Mononuclear cell (primary cell): ENCODE measurements at places on chromosomes 2 and 18. TPM values are rescaled to one million over a fixed set of nuclear protein-coding genes. Genes with fewer than 3 reads are reported as not detected.

TMEM169 gene
- total RNA-seq, result 0.42 TPM

LYPD6 gene
- total RNA-seq, result not detected

CNGA3 gene
- not detected for total RNA-seq

PASK gene
- 101 TPM for total RNA-seq

ZNF396 gene
- 0.52 TPM for total RNA-seq

CCDC195 gene
- not detected for total RNA-seq

HTR2B gene
- not detected for total RNA-seq

KLHL30 gene
- total RNA-seq, result not detected

SP140 gene
- 96.6 TPM for total RNA-seq

AP1S3 gene
- total RNA-seq, result 5.4 TPM

RSAD2 gene
- 6.8 TPM for total RNA-seq

TWSG1 gene
- total RNA-seq, result 9.2 TPM

SCN7A gene
- total RNA-seq, result under 0.01 TPM

EML6 gene
- 0.73 TPM for total RNA-seq

CFAP65 gene
- total RNA-seq, result 0.10 TPM

HOXD13 gene
- not detected for total RNA-seq

IL36G gene
- not detected for total RNA-seq

MOB1A gene
- 286 TPM for total RNA-seq

CAMKMT gene
- 13.9 TPM for total RNA-seq

RANBP2 gene
- total RNA-seq, result 281 TPM

CGREF1 gene
- 0.10 TPM for total RNA-seq

PAIP2B gene
- 1.4 TPM for total RNA-seq

WDR75 gene
- total RNA-seq, result 60.6 TPM

STK16 gene
- 18.5 TPM for total RNA-seq

FEV gene
- not detected for total RNA-seq

SPR gene
- total RNA-seq, result 1.2 TPM

CD207 gene
- total RNA-seq, result 0.10 TPM
